ENCODE measurements at places on chromosomes 16 and 17.

GRCh38 chr16:81630635-81631031, 148.5 kb upstream of the PLCG2 start:
- no peak for DNase-seq

- DNase-seq, result no peak
Measured at GRCh38 chr17:2025622-2026309, 632 bp upstream of the RTN4RL1 start.

GRCh38 chr17:6526362-6527152, 29.8 kb downstream of the PITPNM3 start:
- no peak for DNase-seq

GRCh38 chr17:4444782-4445473, 11.2 kb downstream of the SPNS3 start:
- no peak for DNase-seq

GRCh38 chr16:18945233-18945632, 19.0 kb upstream of the SMG1 start:
- DNase-seq, result no peak

DNA sequence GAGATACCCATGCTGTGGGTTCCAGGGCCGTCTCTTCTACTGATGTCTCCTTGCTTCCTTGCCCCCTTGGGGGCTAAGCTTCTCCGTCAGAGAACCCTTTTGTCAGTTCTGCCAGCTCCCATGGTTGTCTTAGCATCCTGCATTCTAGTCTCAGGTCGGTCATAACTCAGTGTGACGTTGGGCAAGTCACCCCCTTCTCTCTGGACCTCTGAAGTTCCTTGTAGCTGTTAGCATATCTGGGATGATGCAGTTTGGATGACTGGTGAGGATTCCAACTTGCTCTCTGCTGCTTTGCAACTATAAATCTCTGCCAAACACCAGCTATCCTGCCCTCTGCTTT, 8.9 kb upstream of the MYL4 start:
- DNase-seq, result no peak

DNA sequence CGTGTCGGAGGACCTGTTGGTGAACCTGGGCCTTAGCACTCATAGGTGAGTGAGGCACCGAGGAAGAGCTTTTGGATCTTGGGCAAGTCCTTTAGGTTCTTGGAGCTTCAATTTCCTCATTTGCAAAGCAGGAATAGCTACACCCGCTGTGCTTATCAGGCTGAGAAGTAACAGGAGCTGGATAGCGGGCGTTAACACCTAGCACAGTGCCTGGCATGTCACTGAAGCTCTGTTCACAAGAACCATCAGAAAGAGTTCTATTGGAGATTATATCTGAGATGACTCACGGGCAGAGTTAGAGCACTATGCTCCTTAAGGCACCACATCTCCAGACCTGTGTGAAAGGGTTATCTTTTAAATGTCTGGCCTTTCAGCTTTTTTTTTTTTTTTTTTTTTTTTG, 12.8 kb downstream of the MEOX1 start:
- DNase-seq, result no peak

GRCh38 chr17:80957461-80957941, 34.1 kb upstream of the CHMP6 start:
- no peak for DNase-seq

- DNase-seq, result no peak
Measured at GRCh38 chr16:86558355-86559193, 3.5 kb upstream of the MTHFSD start.

DNA sequence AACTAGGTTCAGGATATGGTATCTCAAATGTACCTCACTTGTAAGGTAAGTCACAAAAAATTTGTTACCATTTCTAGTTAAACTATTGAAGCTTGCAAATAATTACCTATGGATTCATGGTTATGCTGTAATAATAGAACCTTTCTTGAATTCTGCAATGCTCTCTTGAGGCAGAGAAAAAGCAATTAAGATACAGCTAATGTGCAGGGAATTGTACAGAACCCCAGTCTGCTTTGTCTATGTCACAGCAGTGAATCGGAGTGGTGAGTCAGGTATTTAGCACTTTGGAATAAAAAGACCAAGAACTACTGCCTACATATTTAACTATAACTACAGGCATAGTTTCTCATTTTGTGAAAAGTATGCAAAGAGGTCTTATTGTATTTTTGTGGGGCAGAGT, 228.7 kb upstream of the GOT2 start:
- no peak for DNase-seq

DNA sequence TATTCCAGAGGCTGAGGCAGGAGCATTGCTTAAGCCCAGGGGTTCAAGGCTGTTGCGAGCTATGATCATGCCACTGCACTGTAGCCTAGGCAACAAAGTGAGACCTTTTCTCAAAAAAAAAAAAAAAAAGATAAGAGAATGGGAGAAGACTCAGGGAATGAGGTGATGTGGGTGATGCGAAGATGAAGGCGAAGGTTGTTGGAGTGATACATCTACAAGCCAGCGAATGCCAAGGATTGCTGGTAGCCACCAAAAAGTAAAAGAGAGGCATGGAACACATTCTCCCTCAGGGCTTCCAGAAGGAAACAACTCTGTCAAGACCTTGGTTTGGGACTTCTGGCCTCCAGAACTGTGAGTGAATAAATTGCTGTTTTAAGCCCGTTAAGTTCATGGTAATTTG, 26.0 kb upstream of the CNEP1R1 start:
- DNase-seq, result no peak

GRCh38 chr17:63431939-63432804, 13.9 kb downstream of the CYB561 start:
- DNase-seq, result no peak

- no peak for DNase-seq
Measured at GRCh38 chr16:52825892-52826291, 226.8 kb downstream of the CHD9NB start.

DNA sequence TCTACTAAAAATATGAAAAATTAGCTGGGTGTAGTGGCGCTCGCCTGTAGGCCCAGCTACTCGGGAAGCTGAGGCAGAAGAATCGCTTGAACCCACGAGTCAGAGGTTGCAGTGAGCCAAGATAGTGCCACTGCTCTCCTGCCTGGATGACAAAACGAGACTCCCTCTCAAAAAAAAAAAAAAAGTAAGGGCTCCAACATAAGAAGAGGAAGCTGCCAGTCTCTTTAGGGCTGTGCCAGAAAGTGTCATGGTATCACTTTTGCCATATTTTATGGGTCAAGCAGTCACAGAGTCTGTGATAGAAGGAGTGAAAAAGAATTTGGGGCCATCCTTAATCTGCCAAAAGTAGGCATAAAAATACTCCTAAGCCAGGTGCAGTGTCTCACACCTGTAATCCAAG, 1.4 kb upstream of the PIPOX start:
- DNase-seq, result no peak

- DNase-seq, result no peak
Measured at GRCh38 chr16:75617121-75617520, 6.0 kb downstream of the ADAT1 start.

DNA sequence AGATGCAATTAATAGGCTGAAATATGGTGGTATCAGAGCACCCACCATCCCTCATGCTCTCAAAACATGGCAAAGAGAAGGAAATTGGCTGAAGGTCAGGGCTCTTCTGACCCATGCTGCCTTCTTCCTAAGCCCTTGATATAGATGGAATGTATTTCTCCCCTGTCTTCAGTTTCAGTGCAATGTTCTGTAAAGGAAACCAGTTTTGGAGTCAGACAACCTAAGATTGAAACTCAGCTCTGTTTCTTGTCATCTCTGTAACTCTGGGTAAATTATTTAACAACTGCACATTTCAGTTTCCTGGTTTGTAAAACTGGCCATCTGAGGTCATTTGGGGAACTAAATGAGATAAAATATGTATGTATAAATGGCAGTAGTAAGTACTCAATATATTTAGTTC, 243.9 kb downstream of the CA10 start:
- no peak for DNase-seq

DNA sequence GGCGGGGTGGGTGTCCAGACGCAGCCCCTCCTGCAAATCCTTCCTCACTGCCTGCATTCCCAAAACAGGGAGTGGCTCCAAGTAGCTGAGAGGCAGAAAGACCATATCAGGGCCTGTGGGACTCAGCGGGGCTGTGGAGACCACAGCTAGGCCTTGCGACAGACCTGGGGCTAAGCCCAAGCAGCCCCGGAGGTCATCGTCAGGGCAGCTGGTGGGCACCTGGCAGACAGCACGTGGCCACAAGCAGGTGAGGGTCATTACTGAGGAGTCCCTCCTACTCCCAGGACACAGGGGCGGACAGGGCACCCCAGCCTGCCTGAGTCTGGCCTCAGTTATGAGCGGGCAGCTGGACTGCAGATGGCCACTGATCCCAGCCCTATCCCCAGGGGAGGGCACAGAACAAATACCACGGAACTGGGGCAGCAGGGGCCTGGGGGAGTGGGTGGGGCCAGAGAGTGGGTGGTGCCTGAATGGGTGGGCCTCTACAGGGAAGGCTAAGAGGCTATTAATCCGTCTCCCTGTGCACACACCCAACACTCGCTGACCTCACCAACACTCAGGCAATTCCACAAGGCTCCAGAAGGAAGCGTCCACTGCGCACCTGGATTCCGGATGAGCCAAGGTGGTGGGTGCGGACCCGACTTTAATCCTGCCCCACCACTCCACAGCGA, 8.5 kb downstream of the HS3ST6 start:
- no peak for DNase-seq

- DNase-seq, result no peak
Measured at GRCh38 chr16:58054289-58054688, 28.7 kb downstream of the MMP15 start.

DNA sequence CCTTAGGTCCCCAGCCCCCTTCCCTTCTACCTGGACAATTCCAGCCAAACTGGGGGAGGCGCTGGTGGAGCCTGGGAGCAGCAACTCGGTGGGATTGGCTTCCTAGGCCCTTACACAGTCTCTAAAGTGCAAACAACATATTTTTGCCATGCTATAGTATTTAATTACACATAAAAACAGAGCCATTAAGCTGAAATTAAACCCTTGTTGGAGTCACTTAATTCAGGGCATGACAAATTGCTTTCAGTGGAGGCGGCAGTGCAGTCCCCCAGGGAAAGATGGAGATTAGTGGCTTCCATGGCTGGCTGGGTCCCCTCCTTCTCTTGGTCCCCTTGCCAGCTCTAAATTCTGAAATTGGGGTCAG, 17.3 kb downstream of the IGFBP4 start:
- no peak for DNase-seq

DNA sequence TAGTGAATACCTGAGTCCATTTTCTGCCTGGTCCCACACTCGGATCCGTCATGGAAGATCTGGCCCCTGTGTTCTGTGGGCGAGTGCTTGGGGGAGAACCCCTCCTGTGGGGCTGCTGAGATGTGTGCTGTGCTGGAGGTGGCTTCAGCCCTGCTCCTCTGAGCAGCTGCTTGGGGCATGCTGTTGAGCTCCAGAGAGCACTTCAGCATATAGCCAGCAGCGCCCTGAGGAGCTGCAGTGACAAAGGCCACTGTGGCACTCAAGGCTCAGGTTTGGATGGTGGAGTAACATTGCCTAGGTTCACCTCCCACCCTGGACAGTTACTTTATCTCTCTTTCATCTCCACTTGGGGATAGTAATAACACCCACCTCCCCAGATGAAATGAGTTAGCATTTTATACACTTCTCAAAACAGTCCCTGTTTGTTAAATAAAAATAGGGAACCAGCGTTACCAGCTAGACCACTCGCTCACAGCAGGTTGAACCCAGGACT, 75.3 kb downstream of the KSR1 start:
- no peak for DNase-seq

DNA sequence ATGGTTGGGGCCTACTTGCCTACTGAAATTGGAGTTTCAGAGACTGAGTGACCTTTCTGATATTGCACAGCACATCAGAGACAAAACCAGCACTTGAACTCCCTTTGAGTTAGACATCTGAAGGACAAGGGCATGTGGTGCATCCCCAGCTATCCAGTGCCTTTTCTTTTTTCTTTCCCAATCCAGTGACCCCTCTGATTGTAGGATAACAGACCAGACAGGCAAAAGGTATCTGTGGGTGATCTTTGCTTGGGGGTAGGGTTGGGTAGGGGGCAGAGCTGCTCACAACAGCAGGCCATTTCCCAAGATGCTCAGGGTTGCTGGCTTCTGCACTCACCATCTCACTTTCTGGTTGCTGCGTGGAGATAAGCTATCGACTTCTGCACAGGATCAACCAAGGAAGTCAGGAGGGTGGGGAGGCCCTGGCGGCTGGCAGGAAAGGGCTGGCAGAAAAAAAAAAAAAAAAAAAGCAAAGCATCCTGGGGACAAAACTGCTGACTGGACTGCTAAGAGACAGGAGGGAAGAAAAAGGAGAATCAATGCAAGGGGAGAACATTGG, 42.2 kb downstream of the HOXB1 start:
- DNase-seq, result no peak

GRCh38 chr17:74871356-74872076, 1.3 kb downstream of the FDXR start:
- no peak for DNase-seq

DNA sequence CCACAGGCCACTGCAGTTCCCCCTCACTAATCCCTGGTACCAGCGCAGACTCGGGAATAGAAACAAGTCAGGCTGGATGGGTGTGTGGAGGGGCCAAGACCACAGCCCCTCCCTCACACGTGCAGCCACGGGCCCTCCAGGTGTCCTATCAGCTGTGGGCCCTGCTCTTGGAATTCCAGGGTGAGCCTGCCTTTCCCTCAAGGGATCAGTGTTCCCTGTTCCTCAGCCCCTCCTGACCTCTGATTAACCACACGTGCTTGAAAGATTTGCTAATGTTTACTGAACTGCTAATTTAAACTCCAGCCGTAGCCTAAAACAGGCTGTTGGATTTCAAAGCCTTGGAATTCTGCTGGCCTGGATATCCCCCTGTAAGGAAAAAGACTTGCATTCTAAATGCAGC, 146.4 kb downstream of the SOCS1 start:
- DNase-seq, result no peak

DNA sequence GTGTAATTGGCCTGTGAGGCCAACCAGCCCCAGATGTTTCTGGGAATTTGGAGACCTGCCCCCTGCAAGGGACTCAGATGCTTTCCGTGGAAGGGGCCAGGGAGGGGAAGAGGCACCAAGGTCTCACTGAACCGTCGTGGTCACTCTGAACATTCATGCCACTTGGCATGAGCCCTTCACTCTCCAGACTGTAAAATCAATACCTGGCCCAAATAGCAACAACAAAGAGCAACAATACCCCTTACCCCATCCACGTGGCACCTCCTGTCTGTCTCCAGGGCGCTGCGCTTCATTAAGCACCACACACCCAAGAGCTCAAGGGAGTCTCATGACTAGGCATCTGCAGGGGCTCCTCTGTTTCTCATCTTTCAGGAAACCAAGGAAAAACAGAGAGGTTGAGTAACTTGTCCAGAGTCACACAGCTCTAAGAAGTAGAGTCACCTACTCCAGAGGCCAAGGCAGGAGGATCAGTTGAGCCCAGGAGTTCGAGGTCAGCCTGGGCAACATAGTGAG, 52.8 kb downstream of the SOCS1 start:
- DNase-seq, result no peak

GRCh38 chr17:28953444-28954118, 2.3 kb upstream of the PHF12 start:
- peak; percentile 38 for DNase-seq

- DNase-seq, result no peak
Measured at GRCh38 chr17:57906910-57907309, 48.3 kb downstream of the CUEDC1 start.
